ENCODE measurements at places on chromosomes 7 and 10. TPM values are rescaled to one million over a fixed set of nuclear protein-coding genes. Genes with fewer than 3 reads are reported as not detected.

GRCh38 chr10:81108516-81109199, 571.0 kb downstream of the SH2D4B start:
- no peak for DNase-seq

DNA sequence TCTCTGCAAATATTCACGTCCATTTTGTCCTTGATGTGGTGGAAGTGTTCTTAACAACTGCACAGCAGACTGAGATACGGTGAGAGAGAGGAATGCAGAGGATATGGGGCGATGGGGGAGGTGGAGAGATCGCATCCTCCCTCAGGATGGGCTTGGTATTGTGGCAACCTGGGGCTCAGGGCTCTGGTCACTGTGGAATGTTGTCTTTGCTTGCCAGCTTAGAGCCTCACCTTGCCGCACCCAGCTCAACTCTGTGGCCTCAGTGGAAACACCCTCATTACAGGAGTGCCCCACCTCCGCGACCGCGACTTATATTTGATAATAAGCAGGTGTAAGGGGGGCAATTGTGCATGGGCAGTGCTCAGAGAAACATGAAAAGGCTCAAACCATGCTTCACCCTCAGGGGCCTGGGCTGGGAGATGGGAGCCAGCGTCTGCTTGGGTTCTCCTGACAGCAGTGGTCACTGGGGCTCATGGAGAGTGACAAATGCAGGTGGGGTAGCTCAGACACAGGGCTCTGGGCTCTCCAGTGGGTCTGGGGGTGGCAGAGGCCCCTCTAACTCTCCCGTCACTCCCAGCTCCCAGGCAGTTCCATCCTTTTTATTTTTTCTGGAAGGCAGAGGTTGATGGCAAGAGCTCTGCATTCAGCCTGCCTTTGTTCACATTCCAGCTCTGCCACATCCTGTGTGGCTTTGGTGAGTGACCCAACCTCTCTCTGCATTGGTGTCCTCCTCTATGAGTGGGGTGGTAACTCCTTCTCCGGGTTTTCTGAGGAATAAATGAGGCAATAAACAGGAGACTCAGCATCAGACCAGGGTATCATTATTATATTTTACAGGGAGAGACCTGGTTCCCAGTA, 43.1 kb upstream of the EMX2 start:
- DNase-seq, result no peak

- DNase-seq, result no peak
Observed at GRCh38 chr7:8147760-8148463, 114.1 kb downstream of the ICA1 start.

DNA sequence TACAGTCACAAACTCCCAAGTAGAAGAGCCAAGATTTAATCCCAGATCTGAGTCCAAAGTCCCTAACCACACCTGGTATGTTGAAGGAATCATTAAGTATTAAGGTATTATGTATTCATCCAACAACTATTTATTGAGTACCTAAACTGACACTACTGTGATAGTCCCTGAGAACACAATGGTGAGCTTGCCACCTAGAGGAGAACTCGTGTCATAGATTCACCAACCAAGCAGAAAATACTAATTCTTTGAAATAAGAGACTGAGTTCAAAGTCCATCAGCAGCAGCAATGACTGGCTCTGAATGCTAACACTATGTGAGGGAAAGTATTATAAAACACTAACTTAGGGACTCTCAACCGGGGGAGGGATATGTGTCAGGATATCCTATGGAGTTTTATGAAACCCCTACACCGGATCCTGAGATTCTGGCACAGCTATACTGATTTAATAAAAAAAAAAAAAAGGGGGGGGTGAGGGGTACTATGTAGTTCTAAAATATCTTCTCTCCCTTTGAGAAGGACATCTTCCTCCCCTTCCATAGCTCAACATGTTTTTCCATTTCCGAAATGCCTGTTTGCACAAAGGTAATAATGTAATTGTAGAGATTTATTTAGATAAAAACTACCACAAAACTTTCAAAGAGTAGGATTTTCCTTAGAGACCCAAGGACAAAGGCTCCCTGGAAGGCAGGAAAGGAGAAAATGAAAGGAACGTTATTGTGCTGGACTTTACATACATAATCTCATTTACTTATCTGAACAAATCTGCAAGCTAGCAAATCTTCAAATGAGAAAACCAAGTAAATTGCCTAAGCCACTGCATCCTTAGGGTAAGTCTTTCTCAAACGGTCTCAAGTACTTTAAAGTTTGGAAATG, 1.6 kb downstream of the NCOA4 start:
- DNase-seq, result no peak

GRCh38 chr10:124285587-124286527, 132.9 kb downstream of the OAT start:
- DNase-seq, result no peak

DNA sequence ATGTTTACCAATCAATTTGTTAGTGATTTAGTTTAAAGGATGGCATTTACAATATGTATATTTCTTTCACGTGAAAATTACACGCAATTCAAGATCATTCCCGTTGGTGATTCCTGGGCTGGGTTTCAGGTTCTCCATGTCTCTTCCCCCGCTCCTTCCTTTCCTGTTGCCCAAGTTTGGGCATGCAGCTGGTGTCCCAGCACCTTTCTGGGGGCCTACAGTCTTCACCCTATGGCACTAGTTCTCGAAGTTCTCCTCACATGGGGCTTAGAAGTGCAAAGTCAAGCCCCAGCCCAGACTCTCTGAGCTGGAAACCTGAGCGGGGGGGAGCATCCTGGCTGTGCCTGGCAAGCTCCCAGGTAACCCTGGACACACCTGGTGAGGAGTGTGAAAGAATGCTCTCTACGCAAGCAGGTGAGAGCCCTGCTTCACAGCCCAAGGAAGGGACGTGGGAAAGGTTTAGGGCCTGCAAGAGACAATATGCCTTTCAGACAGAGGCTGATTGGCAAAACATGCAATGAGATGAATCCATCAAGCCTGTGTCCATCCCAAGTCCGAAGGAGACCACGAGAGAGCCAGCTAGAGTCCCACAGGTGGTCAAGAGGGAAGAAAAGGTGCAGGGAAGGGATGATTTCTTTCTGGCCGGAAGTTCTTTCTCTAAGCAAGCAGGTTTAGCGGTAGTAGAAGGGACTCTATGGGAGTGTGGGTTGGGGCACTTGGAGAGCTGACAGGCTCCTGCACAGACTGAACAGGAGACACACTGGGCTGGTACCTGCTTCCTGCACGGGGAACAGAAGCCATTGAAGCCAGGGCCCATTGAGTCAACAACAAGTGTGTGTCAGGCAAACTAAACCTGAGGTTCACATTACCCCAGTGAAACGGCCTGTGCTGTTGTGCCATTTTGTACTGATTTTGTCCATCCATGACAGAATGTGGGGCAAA, 131.1 kb downstream of the ADARB2 start:
- no peak for DNase-seq

DNA sequence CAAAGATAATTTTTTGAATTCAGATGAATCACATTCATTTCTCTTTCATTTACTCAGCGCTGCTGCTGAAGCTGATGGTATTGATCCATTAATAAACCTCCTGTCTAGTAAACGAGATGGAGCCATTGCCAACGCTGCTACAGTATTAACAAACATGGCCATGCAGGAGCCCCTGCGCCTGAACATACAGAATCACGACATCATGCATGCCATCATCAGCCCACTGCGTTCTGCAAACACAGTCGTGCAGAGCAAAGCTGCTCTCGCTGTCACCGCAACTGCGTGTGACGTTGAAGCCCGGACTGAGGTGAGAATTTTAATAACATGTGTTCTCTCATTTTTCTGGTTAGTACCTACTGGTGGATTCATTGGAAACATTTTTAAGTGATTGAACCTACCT, 70.2 kb downstream of the ARMC3 start:
- no peak for DNase-seq

- no peak for DNase-seq
Observed at GRCh38 chr10:69275444-69275843, 2.9 kb upstream of the HK1 start.

GRCh38 chr10:77226853-77227565, 410.6 kb downstream of the KCNMA1 start:
- no peak for DNase-seq

GRCh38 chr10:31847515-31847914, 81.1 kb downstream of the ARHGAP12 start:
- no peak for DNase-seq

GRCh38 chr7:96297876-96298275, 24.0 kb downstream of the SLC25A13 start:
- no peak for DNase-seq

- no peak for DNase-seq
Observed at GRCh38 chr7:151552352-151553028, 32.8 kb upstream of the RHEB start.

GRCh38 chr10:11299125-11299524, 281.5 kb downstream of the CELF2 start:
- no peak for DNase-seq

GRCh38 chr10:52212062-52212461, 102.0 kb upstream of the DKK1 start:
- DNase-seq, result no peak

GRCh38 chr7:132348341-132348740, 227.9 kb downstream of the PLXNA4 start:
- no peak for DNase-seq

GRCh38 chr7:94698275-94698674, 42.3 kb upstream of the SGCE start:
- DNase-seq, result no peak

- DNase-seq, result no peak
Observed at GRCh38 chr7:72453471-72453870, 41.3 kb upstream of the CALN1 start.

DNA sequence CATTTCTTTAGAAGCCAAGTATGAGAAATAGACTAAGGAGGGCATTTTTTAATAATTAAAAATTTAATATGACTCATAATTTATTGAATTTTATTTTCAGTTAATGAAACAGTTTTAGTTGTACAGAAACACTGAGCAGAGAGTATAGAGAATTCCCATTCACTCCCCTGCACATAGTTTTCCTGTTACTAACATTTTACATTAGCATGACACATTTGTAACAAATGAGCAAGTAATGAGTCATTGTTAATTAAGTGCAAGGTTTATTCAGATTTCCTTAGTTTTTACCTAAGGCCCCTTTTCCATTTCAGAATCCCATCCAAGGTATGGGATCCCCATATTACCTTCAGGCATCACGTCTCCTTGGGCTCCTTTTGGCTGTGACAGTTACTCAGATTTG, 271.5 kb upstream of the FZD8 start:
- no peak for DNase-seq

DNA sequence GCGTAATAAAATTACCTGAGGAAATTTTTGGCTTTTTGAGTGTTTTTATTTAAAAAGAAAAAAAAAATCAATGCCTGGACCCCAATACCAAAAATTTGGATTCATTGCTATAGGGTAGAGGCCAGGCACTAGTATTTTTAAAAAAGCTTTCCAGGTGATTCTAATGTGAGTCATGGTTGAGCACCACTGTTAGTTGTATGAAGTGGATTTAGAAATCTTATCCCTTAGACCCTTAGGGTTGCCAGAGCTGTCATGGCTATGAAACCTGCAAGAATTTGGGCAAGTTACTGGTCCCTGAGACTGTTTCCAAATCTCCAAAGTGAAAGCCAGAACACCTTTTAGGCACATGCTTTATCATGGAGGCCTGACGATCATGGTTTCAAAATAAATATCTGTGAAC, 262.5 kb downstream of the AHR start:
- DNase-seq, result no peak

DNA sequence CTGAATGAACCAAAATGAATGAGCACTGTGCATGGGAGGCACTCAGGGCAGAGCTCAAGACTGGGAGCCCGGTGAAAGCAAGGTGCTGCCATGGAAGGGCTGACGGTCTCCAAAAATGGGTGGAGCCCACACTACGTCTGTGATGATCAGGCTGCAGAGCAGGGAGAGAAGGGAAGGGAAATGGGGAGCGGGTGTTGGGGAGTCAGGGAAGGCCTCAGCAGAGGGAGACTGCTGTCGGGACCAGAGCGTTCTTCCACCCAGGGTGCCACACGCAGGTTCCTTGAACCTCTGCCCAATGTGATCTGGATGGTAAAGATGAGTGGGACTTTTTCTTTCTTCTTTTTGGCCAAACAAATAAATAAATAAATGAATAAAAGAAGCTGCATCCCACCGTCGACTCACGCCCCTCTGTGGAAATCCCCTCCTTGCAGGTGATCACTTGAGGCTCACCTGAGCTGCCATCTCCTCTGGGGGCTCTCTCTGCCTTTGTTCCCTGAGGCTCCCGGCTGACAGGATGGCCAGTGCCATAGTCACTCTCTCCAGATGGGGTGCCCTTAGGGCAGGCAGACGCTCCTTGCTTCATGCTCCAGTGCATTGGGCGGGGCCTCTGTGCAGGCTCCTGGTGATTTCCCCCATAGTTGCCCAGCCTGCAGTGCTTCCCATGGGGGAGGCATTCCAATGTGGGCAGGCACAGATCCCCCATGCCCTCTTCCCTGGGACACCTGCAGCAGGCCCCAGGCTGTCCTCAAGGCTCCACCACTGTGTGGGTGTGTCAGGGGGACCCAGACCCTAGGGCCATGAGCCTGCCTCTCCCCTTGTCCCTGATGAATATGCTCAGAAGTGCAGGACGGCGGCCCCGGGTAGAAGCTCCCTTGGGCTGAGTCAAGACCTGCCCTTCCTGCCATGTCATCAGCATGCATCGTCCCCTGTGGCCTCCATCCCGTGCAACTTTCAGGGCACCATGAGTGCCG, 131.8 kb downstream of the PTPN20 start:
- no peak for DNase-seq

- no peak for DNase-seq
Observed at GRCh38 chr10:44066527-44067255, 318.2 kb downstream of the CXCL12 start.

Gene CYP2E1
- total RNA-seq, result not detected

Gene NPSR1
- not detected for total RNA-seq

Gene SPDYE1
- total RNA-seq, result not detected

Gene RBM20
- 0.42 TPM for total RNA-seq

Gene WDR37
- 14.2 TPM for total RNA-seq

Gene C10orf62
- total RNA-seq, result not detected

Gene FAM241B
- 9.9 TPM for total RNA-seq

Gene CTBP2
- 0.25 TPM for total RNA-seq
